ENCODE measurements at places on chromosomes 2 and 18. TPM values are rescaled to one million over a fixed set of nuclear protein-coding genes. Genes with fewer than 3 reads are reported as not detected.

DNA sequence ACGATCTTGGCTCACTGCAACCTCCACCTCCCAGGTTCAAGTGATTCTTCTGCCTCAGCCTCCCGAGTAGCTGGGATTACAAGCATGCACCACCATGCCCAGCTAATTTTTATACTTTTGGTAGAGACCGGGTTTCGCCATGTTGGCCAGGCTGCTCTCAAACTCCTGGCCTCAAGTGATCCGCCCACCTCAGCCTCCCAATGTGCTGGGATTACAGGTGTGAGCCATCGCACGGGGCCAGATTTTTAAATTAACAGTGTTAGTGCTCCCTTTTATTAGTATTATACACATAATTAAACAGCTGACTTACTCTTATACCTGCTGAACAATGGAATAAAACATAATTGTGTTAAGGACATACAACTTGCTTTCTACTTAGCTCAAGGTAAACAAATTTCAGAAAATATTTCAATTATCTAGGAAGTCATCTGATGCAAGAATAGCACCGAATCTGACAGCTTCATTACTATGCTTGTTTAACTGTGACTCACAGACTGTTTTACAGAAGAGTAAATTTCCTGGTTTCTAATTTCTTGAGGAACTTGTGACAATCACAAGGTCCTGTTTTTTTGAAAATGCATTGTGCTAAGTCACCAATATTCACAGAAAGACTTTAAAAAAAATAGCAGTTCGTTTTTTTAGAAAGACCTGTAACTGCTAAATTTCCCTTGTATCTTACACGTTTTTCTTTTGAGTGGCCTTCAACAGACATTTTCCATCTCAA, 51.2 kb downstream of the SPIRE1 start:
- no peak for DNase-seq

DNA sequence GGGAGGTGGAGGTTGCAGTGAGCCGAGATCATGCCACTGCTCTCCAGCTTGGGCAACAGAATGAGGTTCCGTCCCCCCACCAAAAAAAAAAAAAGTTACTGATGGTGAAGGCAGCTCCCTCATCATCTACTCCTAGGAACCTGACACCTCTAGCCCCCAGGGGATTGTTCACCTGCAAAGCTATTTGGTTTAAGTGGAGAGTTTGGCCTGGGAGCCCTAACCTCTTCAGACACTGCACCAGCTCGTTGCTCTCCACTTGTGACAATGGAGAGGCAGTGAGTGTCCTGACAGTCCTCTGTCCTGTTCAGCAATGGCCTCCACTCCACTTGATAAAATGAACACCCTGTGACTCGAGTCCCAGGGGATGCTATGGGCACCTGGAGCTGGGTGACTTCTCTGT, 43.5 kb downstream of the ATP6V1C2 start:
- DNase-seq, result no peak

GRCh38 chr2:33184041-33184440, 237.3 kb downstream of the LTBP1 start:
- DNase-seq, result no peak

- DNase-seq, result no peak
Measured at GRCh38 chr18:78297048-78297447, 682.6 kb upstream of the SALL3 start.

GRCh38 chr2:54076586-54076985, 38.8 kb upstream of the ACYP2 start:
- no peak for DNase-seq

GRCh38 chr2:148042219-148042618, 21.3 kb downstream of the MBD5 start:
- DNase-seq, result no peak

DNA sequence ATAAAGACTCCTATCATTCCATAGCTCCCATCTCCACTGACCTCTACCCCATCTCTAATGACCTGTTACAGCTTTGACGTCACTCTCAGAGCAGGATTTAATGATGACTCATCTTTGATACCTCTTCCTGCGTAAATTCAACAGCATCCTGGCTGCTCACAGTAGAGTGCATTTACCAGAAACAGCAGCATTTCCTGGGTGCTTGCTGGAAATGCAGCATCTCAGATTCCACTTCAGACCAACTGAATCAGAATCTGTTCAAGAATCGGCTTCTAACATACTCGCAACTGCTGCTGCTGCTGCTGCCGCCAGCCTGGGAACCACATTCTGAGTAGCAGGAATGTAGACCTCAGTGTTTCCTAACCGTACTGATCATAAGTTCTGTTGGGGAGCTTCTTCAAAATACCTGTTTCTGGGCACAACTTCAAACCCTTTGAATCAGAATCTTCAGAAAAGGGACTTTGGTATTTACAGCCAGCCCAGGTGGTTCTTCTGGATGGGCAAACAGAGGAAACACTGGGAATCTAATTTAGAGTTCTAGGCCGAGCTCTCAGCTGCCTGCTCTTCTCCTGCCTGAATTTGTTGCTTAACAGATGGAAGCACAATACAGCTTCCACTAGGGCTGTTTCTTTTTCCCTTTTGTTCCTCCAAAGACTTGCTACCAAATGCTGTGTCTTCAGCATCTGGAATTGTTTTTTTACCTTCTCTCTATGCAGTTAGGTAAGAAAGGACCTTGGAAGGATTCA, 241.4 kb downstream of the NCKAP5 start:
- DNase-seq, result no peak

GRCh38 chr18:26545335-26546123, 2.8 kb downstream of the KCTD1 start:
- no peak for DNase-seq

DNA sequence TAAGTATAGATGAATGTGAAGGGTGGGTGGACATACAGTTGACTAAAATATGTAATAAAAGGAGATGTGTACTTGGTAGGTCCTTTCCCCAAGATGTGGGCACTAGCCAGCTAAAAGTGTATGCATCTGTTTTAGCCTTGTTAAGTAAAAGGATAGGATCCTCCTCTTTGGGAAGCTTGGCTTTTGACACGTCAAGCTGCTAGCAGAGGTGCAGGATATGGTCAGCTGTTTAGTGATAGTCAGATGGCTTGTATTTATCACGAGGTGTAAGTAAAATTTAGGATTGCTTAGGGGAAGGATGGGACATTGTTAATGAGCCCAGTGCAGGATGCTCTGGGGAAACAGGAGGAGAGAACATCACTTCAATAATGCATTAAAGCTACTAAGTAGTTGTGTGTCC, 1.5 kb downstream of the MFSD6 start:
- no peak for DNase-seq

The DSEL gene
- total RNA-seq, result 9.2 TPM

The ANKRD30B gene
- total RNA-seq, result not detected

The SERPINB3 gene
- not detected for total RNA-seq

The KLF7 gene
- total RNA-seq, result 25.3 TPM

Measured in esophagus muscularis mucosa (tissue), 4 donors.